Left hindlimb (tissue), 1 donor: ENCODE measurements at places on chromosomes 2 and 18.

DNA sequence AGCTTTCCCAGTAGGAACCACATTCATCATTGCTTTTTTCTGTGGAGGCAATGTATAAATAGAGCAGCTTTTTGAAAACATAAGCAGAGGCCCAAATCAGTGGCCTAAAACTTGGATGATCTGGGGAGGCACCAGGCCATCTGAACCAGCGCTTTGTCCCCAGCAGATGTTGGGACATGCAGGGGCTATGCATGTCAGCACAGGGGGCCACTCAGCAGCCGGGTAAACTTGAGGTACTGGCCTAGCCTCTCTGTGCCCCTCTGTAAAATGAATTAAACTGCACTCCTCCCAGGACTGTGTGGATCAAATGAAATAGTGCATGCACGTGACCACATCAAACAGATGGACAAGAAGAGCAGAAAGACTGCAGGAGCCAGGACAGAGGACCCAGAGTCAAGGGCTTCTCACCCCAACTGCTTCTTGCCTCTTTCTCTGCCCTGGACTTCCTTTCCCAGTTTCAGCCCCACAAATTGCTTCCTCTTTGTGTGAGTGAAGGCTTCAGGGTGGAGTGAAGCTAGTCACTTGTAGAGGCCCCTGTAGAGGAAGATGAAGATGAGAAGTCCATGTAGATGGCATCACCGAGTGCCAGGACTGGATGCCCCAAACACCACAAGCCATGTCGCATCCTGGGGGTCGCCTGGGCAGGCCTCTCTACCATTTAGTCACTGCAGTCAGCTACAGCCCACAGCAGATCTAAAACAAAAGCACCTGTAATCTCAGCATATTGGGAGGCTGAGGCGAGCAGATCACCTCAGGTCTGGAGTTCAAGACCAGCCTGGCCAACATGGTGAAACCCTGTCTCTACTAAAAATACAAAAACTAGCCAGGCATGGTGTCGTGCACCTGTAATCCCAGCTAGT, 53.2 kb downstream of the IMPA2 start:
- no peak for DNase-seq

DNA sequence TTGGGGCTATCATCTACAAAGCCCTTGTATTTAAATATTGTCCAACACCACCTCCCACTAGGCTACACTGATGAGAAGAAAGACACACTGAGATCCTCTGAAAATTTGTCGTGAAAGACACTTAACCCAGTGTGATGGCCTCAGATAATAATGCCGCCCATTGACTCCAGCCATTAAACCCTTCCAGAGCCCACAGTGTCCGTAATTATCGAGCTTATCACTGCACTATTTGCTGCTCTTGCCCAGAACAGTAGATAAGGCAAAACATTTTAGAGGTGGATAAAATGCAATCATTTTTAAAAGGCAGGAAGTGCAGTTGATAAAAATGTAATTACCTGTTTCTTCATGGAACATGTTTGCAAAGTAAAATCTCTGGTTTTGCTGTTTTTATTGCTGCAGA, 121.3 kb upstream of the DDX18 start:
- no peak for DNase-seq

GRCh38 chr18:57904535-57904934, 101.4 kb upstream of the ATP8B1 start:
- DNase-seq = no peak

DNA sequence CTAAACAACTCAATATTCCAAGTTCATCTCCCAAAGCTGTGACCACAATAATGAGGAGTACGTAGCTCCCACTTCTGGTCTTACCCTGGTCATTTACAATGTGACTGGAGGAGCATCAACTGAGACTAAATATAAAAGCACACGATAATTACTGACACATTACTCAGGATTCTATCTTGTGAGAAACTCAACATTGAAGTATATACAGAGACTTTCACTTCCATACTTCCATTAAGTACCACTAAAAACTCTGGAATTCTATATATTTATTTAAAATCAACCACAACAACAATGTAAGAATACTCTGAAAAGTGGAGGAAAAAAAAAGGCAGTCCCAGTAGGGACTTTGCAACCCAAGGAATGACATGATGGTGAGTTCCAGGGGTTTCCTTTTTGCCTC, 61.4 kb downstream of the XDH start:
- DNase-seq = no peak

- DNase-seq = no peak
Measured at GRCh38 chr18:79106084-79106483, 36.9 kb downstream of the ATP9B start.

- DNase-seq = no peak
Measured at GRCh38 chr2:43160778-43161177, 65.6 kb downstream of the ZFP36L2 start.

DNA sequence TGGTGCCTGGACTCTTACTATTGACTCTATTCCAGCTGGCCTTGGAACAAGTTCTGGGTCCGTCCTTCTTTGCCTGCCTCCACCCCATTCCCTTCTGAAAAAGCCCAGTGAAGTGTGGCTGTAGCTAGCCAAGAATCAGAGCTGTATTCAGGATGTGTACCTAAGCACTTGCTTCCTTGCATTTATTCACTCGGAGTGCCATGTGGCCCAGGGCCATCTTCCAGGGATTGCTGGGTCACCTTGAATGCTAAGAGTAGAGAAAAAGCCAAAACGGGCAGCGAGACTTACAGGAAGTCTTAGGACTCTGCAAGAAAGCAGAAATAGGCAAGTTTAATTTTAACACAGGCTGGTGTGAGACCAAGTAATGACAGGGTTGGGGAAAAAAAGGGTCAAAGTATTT, 4.1 kb downstream of the ITGA6 start:
- DNase-seq = peak; percentile 68

GRCh38 chr2:11618708-11619062, 51.3 kb downstream of the NTSR2 start:
- no peak for DNase-seq

DNA sequence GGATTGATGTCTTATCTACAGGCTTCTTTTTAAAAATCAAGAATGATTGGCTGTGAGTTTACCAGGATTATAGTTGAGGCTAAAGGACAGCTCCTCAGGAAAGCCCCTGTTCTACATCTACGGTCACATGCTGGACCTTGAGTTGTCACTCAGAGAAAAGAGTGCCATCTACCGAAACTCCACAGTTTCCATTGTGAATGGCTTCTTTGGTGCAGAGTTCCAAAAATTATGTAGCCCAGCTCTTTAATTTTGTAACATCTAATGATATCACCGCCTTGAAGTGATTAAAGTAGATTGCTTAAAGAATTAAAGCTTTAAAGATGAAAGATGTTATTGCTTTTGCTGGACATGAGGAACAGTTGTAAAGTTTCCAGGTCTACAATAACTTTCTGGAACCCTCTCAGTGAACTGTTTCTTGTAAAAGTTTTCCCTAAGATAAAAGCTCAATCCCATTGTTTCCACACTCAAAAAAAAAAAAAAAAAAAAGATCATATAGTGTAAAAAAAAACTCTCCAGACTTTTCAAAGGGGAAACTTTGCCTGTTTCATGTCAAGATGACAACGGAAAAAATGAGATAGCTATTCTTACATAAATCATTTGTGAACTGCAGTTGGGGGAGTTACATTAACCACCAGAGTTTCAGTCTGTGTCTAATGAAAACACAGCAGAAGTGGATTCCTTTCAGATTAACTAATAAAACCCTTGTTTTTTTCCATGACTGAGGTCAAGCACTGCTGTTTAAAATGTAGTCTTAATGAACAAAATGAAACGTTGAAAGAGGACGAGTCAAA, 4.3 kb downstream of the COL3A1 start:
- no peak for DNase-seq

- no peak for DNase-seq
Measured at GRCh38 chr2:189267925-189268579, 88.5 kb upstream of the COL5A2 start.

DNA sequence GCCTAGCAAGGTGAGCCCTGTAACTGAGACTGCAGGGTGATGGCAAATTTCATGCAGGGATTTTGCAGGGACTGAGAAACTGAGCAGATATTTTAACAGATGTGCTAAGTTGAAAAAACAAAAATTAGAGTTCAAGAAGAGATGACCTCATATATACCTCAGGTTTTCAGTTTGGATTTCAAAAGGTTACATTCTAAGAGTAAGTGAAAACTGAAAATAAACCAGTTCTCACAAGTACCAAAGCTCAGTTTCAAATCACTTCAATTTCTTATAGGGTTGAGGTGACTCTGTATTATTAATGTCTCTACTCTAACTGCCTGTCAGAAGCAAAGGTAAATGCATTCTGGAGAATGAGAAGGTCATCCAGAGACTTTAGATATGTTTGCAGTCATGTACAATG, 237.4 kb upstream of the VRK2 start:
- no peak for DNase-seq

DNA sequence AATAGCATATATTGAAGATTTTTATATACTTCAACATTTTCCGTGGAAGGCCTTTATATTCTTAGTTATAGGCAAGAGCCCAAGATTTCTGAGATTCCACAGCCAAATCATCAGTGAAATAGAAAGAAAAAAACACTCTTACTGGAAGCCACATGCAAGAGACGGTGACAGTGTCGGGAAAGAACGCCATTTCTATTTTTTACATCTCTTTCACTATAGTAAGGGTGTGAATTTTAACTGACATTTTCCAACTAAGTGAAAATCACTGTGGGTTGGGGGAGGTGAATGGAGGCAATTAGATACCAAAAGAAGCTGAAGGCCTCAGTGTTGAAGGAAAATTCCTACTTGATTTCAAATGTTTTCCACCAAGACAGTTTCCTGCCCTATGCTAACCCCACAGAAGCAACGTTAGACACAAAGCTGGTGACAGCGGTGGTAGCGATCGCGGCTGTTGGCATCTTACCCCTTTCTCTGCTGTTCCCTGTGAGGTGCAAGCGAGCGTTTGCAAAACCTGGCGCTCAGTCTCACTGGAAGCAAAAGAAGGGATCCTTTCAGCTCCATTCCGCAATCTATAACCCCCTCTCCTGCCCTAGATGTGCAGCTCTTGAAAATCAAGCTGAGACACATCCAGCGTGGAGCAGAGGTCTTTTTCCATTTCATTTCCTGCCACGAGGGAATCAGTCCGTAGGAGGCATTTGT, 20.0 kb downstream of the ID2 start:
- no peak for DNase-seq

GRCh38 chr2:218716070-218716469, 5.4 kb downstream of the TTLL4 start:
- DNase-seq = no peak

GRCh38 chr2:46009772-46010171, 287.4 kb upstream of the EPAS1 start:
- DNase-seq = no peak

GRCh38 chr18:28529644-28530043, 352.7 kb upstream of the CDH2 start:
- no peak for DNase-seq

DNA sequence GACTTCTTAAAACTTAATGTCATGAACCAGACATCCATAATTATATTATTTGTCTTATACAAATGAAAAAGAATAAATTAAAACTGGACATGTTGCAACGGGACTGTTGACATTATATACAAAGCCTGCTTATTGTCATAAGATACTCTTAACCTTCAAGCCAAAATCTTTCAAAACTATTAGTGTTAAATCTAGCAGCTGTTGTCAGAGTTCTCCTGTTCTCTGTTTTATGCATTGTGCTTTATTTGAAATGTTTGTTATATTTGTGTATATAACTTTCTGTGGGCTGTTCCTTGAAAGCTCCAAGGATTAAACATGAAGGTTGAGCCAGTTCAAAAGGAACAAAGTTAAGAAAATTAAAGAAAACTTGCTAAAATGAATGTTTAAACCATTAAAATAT, 335.5 kb upstream of the NT5C1B start:
- DNase-seq = no peak

- no peak for DNase-seq
Measured at GRCh38 chr2:133390156-133390555, 178.1 kb downstream of the NCKAP5 start.

- no peak for DNase-seq
Measured at GRCh38 chr2:155266583-155266982, 568.1 kb downstream of the KCNJ3 start.

GRCh38 chr2:45888641-45889040, 237.2 kb downstream of the PRKCE start:
- DNase-seq = no peak

- DNase-seq = no peak
Measured at GRCh38 chr2:222440673-222441422, 16.5 kb downstream of the SGPP2 start.

GRCh38 chr2:152925547-152926448, 207.4 kb downstream of the ARL6IP6 start:
- no peak for DNase-seq

- no peak for DNase-seq
Measured at GRCh38 chr2:209380293-209380692, 43.6 kb upstream of the MAP2 start.

GRCh38 chr2:74006459-74006858, 21.7 kb downstream of the TET3 start:
- peak; percentile 67 for DNase-seq

GRCh38 chr2:100563407-100564247, 834 bp downstream of the PDCL3 start:
- DNase-seq = no peak

DNA sequence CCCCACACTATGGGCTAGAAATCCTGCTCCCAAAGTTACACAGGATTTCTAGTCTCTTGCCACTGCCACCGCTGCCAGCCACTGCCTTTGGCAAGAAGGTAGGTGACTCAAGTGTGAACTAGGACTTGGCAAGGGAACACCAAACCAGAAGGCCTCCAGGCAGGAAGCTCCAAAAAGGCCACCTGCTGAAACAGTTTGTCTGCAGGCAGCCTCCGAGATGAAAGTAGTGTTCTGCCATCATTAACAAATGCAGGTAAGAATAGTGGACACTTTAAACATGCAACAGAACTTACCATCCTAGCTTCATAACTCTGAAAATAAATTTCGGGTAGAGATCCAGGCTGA, 3.9 kb downstream of the ANKRD44 start:
- no peak for DNase-seq

DNA sequence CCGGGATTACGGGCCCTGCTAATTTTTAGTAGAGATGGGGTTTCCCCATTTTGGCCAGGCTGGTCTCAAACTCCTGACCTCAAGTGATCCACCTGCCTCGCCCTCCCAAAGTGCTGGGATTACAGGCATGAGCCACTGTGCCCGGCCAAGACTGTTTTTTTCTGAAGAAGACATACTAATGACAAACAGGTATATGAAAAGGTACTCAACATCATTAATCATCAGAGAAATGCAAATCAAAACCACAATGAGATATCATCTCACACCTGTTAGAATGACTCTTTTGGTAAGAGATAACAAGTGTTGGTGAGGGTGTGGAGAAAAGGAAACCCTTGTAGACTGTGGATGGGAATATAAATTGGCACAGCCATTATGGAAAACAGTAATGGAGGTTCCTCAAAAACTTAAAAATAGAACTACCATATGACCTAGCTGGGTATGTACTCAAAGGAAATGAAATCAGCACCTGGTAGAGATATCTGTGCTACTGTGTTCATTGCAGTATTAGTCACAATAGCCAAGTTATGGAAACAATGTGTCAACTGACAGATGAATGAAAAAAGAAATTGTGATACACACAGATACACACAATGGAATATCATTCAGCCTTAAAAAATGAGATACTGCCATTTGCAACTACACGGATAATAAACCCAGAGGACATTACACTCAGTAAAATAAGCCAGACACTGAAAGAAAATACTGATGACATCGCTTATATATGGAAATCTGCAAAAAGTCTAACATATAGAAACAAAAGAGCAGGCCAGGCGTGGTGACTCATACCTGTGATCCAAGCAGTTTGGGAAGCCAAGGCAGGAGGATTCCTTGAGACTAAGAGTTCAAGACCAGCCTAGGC, 20.8 kb downstream of the SOS1 start:
- no peak for DNase-seq

- DNase-seq = no peak
Measured at GRCh38 chr18:57630754-57631595, 9.3 kb upstream of the NARS1 start.
